NCI-H187 (cell line): ENCODE measurements at places on chromosomes 1 and 21.

DNA sequence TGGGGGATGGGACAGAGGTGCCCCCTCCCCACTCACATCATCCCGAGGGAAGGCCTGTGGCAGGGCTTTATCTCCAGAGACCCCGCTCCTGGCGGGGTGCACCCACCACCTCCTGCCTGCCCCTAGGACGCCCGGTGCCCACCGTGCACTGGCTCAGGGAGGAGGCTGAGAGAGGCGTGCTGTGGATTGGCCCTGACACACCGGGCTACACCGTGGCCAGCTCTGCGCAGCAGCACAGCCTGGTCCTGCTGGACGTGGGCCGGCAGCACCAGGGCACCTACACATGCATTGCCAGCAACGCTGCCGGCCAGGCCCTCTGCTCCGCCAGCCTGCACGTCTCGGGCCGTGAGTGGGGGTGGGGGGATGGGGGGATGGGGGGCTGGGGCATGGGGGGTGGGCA is 71.7 kb downstream of the TRIM11 start:
- no peak for DNase-seq

DNA sequence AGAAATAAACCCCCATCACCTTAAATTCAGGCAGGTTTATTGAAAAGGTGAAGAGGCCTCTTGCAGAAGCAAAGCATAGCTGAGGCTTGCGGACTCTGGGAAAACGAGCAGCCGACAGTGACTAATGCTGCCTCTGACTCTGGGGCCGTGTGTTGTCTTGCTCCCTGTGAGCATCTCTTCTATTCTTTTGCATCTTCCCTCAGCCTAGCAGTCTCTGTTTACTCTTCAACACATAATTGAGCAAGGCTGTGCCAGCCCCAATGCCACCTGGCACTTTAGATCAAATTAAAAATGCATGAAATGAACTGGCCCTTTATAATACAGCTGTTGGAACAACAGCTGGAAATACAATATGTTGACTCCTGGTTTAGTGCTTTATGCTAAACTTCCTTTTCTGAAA is 18.4 kb upstream of the REG4 start:
- DNase-seq, result peak; percentile 45

- no peak for DNase-seq
These were observed 133.0 kb upstream of the HMCN1 start for GRCh38 chr1:185601189-185601588.

GRCh38 chr1:7401814-7402547 is 369.1 kb upstream of the VAMP3 start:
- DNase-seq, result no peak

DNA sequence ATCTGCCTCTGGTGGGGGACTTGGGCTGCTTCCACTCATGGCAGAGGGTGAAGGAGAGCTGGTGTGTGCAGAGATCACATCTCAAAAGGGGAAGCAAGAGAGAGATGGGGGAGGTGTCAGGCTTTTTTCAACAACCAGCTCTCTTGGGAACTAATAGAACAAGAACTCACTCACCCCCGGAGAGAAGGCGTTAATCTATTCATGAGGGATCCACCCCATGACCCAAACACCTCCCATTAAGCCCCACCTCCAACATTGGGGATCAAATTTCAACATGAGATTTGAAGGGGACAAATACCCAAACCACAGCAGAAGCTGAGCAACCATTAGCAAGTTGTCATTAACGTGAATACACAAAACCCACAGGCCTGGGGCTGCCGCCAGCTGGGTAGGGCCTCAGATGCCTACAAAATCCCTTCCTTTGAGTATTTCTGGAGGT is 12.0 kb upstream of the VWA5B1 start:
- no peak for DNase-seq

- DNase-seq, result no peak
These were observed 20.7 kb upstream of the S100A2 start for GRCh38 chr1:153586347-153586746.

- DNase-seq, result no peak
These were observed 1.4 kb upstream of the MYOG start for GRCh38 chr1:203086992-203087763.

GRCh38 chr1:17561247-17561548 is 21.7 kb downstream of the ARHGEF10L start:
- DNase-seq, result no peak

DNA sequence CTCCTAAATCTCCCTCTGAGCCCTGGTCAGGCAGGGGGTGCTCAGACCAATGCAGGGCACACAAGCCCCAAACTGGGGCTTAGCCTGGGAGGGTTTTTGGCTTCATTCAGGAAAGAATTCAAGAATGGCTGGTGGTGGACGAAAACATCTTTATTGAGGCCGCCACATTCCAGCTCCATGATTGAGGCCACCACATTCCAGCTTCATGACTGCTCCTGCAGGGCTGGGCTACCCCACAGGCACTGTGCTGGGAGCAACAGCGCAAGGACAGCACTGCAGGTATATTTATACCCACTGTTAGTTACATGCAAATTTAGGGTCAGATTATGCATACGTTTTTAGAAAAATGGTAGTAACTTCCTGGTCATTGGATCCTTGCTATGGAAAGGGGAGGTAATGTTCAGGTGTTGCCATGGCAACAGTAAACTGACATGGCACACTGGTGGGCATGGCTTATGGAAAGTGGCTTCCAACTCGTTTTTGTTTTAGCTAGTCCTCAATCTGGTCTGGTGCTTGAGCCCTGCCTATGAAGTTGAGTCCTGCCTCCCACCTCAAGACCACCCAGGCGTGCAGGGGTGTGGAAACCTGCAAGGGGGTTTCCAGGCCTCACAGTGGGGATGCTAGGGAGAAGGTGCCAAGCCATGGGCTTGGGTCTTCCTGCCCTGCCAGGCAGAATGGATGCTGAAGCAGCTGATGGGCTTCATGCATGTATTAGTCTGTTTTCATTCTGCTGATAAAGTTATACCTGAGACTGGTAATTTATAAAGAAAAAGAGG is 348.7 kb upstream of the AJAP1 start:
- DNase-seq, result no peak

- DNase-seq, result no peak
These were observed 165.2 kb downstream of the NTMT2 start for GRCh38 chr1:170310951-170311350.

DNA sequence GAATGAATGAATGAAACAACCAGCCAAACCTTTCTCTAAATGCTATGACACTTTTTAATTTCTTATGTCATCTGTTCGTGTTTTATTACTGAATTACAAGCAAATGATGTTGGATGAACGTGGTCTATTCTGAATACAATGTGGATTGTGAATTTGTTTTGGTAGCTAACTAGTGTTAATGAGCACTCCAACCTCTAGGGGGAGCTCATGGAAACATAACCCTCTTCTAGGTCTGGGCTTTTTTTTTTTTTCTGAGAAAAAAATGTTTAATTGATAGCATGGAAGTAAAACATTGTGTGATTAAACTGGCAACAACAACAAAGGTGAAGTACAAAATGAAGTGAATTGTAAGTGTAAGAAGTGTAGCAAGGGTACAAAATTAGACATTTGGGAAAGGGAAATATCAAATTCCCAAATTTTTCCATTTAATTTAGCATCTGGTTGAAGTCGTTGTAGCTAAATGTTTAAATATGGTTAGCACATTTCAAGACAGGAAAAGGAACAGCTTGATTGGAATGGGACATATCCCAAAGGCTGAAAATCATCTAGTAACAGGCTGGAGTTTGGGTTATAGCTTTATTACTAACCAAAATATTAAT is 42.6 kb upstream of the PTGS2 start:
- DNase-seq, result peak; percentile 3

- DNase-seq, result no peak
These were observed 16.7 kb downstream of the SOAT1 start for GRCh38 chr1:179310291-179310690.

DNA sequence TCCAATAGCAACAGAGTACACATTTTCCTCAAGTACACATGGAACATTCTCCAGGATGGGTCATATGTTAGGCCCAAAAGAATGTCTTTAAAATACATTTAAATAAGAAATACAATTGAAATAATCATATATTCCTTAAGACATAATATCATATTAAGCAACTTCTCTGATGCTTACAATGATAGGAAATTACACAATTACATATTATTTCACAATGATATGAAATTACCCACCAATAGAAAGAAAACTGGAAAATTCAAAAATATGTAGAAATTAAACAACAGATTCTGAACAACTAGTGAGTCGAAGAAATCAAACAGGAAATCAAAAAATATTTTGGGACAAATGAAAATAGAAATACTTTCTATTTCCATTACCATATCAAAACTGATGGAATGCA is 45.6 kb downstream of the FLVCR1 start:
- no peak for DNase-seq

DNA sequence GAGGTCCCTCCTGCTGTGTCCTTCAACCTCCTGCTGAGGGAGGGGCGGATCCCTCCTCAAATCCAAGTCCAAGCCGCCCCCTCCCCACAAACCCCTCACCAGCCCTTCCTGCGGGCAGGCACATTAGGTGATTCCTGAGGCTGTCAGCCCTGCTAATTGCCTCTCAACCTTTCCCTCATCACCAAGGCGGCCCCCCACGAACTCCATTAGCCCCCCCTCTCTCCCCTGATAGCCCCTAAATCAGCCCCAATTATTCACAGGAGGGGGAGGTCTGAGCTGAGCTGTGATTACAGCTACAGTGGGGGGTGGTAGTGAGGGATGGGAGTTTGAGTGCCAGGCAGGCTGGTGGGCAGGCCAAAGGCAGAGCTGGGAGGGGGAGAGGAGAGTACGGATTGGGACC is 5.8 kb upstream of the PEAR1 start:
- DNase-seq, result no peak

- no peak for DNase-seq
These were observed 13.7 kb downstream of the PSMA5 start for GRCh38 chr1:109412551-109412950.

DNA sequence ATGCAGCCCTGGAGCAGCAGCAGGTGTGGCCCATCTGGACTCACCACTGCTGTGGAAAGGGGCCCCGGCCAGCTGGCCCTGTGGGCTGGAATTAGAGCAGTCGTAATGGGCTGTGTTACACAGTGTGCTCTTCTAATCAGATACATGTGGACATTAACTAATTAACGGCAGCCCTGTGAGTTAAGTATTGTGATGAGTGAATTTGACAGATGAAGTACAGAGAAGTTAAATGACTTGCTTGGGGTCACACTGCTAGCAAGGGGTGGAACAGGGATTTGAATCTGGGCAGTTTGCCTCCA is 58.6 kb downstream of the MDM4 start:
- DNase-seq, result no peak

- no peak for DNase-seq
These were observed 29.6 kb downstream of the ACOT11 start for GRCh38 chr1:54577612-54578011.

GRCh38 chr1:74474585-74474984 is 37.8 kb downstream of the LRRC53 start:
- no peak for DNase-seq

DNA sequence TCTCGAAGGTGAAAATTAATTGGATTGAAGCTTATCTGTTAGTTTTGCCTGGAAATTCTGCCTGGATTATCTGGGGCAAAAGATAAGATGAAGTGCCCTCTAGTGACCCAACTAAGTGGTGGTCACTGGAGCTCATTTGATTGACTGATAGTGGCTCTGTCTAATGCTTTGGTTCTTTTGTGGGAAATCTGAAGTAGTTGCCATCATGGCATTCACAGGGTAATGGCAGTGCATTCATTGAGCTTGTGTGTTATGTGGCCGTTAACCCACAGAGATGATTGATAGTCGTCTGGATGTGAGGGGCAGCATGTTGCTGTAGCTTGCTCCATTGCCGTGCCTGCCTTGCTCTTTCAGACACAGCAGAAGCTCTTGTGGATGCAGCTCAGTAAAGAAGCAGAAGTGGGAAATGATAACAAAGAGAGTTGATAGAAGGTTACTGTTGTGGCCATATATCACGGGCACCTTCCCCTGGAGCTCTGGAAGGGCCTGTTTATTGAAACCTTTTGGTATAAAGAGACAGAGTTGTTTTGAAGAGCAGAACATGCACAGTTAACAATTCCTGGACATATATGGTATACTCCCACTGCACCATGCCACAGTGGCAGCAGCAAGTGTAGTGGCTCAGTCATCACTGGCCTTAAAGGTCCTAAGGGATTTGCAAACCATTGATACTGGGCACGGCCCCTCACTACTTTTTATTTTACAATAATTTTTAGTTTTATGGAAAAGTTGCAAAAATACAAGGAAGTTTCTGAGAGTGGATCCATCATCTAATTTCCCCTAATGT is 42.0 kb downstream of the CXADR start:
- peak; percentile 65 for DNase-seq

DNA sequence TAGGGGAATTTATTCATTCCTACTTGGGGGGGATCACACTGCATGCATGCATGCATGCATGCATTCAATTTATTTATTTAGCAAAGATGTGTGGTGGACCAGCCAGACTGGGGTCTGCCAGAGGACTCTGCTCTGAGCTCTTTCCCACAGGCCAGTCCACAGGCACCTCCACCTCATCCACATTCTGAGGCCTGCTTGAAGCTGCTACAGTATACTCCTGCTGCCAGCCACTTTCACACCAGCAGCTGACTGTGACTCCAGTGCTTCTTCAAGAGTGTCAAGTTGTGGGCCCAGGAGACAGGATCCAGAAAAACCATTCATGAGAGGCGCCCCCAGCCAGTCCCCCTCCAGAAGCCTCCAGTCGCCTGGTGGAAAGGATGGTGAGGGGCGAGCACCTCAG is 30.9 kb downstream of the SSBP3 start:
- DNase-seq, result no peak

DNA sequence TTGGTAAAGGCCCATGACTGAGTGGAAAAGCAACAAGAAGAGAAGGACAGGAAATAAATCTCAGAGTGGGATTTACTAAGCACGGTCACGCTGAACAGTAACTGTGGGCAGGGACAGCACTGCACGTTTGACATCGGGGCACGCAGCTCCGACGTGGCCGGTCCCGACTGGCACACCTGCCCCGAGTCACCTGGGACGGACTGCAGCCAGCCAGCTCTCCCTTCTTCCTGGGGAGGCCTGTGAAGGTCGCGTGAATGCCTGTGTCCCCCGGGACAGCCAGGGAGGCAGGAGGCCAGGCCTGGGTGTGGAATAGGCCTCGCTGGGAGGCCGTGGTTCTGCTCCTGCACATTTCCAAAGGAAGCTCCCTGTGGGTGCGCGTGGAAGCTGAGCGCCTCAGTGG is 140.2 kb downstream of the PRDM16 start:
- DNase-seq, result no peak

GRCh38 chr1:219239518-219239917 is 65.8 kb downstream of the LYPLAL1 start:
- no peak for DNase-seq

DNA sequence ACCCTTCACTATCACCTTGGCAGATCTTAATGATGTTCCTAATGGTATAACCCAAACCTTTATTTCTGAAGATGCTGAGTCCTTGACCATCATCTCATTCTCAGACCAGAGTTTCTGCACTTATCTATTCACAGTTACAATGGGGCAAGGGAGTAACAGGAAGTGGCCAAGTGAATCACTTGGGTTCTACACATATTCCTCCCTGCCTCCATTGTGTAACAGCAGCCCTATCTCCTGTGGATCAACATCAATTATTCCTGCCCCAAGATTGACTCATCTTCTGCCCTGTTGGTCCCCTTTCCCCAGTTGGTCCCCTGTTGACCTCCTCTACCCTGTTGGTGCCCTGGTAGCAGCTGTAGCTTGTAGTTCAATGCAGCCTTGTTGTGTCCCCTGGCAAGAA is 10.3 kb upstream of the S100A7 start:
- DNase-seq, result no peak
